Coronary artery (tissue), 2 donors: ENCODE measurements at places on chromosomes 3 and 15.

DNA sequence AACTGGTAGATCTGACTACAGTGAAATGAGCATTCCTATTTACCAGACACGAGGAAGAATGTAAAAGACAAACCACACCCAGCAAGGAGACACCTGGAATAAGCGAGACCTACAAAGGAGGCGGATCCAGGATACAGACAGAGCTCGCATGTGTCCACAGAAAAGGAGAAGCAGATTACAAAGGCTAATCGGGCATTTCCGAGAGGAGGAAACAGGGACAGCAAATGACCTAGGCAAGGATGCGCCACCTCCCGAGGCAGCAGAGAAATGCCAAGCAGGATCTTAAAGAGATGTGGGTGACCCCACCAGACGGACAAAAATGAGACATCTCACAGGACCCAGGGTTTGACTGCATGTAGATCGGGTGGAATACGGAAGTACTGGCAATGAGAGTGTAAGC is 63.2 kb upstream of the IQSEC1 start:
- DNase-seq: peak; percentile 28

DNA sequence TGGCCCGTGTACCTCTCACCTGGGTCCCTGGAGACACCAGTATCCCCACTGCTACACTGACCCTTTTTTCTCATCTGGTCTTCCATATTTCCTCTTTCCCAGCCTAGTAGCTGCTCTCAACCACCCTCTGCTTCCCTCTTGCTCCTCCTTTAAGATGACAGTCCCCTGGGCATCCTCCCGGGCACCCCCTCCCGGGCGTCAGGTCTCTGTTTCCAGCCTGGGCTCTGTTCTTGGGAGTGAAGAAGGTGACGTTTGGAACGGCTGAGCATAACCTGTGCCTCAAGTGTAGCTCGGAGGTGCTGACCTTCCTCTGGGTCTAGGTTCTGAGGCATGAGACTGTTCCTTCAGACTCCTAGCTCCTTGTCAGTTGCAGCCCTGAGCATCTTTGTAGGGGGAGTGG is 101.2 kb downstream of the VGLL4 start:
- DNase-seq: no peak

DNA sequence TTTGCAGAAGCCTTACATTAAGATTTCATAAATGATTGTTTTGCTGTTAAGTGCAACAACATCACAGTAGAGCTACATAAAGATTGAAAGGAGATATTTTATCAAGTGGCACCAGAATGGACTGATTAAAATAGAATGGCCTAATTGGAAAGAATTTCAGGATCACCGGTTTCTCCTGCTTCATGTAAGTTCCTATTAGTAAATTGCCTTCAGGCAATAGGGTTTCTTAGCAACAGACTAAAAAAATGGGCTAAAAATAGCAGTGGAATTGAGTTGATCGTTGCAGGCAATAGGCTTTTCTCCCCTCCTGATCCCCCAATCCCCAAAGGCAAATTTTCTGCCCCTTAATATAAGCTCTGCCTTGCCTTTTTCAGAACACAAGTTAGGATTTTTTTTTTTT is 917 bp downstream of the LNP1 start:
- DNase-seq: no peak

DNA sequence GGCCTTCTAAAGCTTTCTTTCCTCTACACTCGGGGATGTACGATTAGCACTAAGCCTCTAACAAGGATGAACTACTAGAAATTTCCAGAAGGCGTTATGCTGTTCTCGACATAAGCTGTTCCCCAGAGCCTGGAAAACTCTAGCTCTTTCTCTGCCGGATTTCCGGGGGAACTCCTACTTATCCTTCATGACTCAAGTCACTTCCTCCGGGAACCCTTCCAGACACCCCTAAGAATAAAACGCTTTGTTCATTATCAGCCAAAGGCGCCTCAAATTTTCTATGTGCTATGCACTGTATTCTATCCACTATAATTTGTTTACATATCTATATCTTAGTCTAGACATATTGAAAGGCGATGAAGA is 455 bp upstream of the SNAP23 start:
- DNase-seq: no peak

- peak; percentile 12 for DNase-seq
Measured at GRCh38 chr3:139113993-139114375, 69.3 kb upstream of the PRR23C start.

DNA sequence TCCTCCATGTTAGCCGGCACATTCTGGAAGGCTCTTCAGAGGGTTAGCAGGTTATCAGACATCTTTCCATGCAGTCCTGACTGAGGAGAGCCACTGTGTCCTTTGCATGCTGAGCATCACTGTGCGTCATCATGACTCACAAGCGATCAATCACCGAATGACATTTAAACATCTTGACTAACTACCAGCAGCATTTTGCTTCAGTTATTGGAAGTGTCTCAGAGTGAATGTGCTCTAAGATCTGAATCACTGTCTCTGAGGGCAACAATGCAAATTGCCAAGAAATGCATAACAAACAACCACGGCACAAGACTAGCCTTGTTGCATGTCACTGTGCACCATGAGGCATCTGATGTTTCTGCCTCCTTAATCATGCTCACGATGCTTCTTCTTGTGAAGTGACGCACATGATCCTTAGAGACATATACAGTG is 18.3 kb upstream of the ATP8B4 start:
- DNase-seq: no peak
